ENCODE measurements at places on chromosomes 2 and 18.

DNA sequence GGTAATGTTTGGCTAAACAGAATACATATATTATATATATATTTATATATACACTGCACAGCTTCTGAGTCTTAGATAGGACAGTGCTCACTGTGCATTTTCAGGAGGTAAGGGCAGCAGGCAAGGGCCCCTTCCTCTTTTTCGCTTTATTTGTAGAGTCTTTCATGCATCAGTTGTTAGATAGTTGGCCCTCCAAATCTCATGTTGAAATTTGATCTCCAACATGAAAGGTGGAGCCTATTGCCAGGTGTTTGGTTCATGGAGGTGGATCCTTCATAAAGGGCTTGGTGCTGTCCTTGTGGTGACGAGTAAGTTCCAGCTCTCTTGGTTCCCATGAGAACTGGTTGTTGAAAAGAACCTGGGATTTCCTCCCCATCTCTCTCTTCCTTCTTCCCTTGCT is 48.1 kb downstream of the TSN start:
- no peak overlapping the region for H3K27ac ChIP-seq
- H3K4me1 ChIP-seq, result peaks cover 8% of the 10 kb centered on the region
- H3K4me3 ChIP-seq, result no peak overlapping the region
- no peak for DNase-seq
- H3K36me3 ChIP-seq, result no peaks in the 10 kb centered on the region

- no peak for DNase-seq
- H3K4me3 ChIP-seq, result no peak overlapping the region
- H3K36me3 ChIP-seq, result no peaks in the 10 kb centered on the region
- H3K27me3 ChIP-seq, result peaks cover 11% of the 10 kb centered on the region
- no peaks in the 10 kb centered on the region for H3K4me1 ChIP-seq
Measured at GRCh38 chr2:160114020-160114419, 51.6 kb upstream of the PLA2R1 start.

- peaks cover 8% of the 10 kb centered on the region for H3K4me1 ChIP-seq
- DNase-seq, result no peak
- H3K4me3 ChIP-seq, result no peak overlapping the region
Measured at GRCh38 chr2:172011812-172012575, 12.2 kb downstream of the METAP1D start.

DNA sequence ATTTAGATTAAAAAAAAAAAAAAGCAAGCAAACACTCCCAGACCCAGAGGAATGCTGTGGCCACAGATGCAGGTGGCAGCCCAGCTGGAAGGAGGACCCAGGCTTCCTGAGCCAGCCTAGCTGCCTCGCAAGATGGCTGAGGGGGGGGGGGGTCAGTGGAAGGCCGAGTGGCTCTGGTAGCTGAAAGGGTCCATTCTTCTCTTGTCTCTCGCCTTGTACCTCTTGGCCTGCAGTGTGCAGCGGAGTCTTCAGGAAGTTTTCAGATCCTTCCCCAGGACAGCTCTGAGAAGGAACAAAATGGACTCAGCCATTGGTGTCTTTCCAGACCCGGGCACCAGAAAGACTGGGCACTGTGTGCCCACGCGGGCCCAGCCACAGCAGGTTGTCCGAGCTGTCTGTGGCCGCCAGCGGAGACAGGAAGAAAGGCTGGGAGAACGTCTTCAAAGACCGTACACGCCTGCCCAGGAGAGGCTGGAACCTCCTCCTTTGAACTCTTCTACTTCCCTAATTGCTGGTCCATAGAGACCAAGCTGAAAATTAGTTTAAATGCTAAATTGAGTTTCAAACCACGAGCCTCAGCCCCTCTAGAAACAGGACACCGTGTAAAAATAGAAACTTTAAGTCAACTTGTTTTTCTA is 21.3 kb downstream of the APCDD1 start:
- no peak overlapping the region for H3K4me3 ChIP-seq
- H3K36me3 ChIP-seq, result no peaks in the 10 kb centered on the region
- peaks cover 11% of the 10 kb centered on the region for H3K27me3 ChIP-seq
- no peaks in the 10 kb centered on the region for H3K4me1 ChIP-seq
- no peak for DNase-seq

- no peaks in the 10 kb centered on the region for H3K36me3 ChIP-seq
- no peak overlapping the region for H3K27ac ChIP-seq
- no peak overlapping the region for H3K4me3 ChIP-seq
- no peaks in the 10 kb centered on the region for H3K4me1 ChIP-seq
- DNase-seq, result no peak
Measured at GRCh38 chr2:2916621-2917020, 461.0 kb downstream of the EIPR1 start.

DNA sequence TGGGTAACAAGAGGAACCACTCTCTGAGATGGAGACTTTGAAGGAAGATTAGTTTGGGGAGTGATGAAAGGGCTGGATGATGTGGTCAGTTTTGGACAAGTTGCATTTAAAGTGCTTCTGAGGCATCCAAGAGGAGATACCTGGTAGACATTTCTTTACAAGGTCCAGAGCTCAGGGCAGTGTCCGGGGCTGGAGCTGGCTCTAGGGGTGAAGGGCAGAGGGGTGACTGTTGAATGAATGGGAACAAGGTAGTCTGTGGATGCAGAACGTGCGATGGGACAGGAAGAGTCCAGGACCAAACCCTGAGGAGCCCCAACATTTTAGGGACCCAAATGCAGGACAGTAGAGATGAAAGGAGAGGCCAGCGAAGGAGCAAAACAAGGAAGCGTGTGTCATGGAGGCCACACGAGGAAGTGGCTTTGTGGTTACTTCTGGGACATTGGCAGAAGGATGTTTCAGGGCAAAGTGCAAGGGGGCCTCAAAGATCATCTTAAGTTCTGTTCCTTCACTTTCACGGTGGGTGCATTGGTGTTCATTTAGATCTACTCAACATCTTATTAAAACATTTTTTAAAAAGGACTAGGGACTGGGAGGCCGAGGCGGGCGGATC is 13.6 kb upstream of the GPR35 start:
- no peak overlapping the region for H3K27ac ChIP-seq
- no peak for DNase-seq
- no peak overlapping the region for H3K4me3 ChIP-seq
- peaks cover 13% of the 10 kb centered on the region for H3K4me1 ChIP-seq

DNA sequence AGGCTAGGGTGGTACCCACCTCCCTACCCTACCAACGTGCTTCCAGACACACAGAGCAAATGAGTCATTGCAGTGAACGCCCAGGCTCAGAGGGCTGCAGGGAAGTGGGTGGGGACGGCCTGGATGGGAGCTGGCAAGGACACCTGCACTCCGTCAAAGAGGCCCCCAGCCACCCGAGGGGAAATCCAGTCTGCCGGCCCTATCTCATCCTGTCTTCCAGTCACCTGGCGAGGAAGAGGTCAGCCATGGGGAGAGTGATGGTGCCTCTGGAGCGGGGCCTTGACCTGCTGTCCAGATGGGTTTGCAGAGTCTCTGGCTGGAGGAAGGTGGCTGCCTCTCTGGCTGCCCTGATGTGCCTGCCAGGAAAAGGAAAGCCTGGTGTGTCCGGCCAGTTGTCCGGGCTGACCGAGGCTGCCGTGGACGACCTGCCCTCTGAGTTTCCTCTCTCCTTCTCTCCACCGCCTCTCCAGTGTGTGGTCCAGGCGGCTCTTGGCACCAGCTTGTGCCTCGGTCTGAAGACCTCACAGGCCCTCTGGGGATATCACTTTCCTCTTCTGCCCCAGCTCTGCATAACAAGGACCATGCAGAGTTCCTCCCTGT is 209.7 kb upstream of the COPS8 start:
- no peaks in the 10 kb centered on the region for H3K36me3 ChIP-seq
- H3K4me1 ChIP-seq, result peaks cover 3% of the 10 kb centered on the region
- no peak overlapping the region for H3K4me3 ChIP-seq
- H3K27me3 ChIP-seq, result peaks cover 2% of the 10 kb centered on the region
- no peak for DNase-seq

DNA sequence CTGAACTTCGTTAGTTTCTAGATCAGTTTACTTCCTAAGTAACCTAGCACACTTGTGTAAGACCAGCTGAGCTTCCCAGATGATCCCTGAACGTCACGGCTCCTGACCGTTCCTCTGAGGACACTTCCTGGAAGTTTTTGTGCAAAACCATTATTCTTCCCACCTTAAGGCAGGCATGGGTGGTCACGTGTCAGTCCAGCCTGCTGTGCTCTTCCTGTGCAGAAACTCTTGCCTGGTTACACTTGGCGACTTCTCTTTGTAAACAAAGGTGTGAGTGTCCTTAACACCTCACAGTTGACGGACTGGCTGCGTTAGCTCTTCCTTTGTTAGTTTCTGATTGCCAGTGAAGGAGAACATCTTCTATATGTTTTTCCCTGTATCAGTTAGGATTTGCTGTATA is 118.3 kb downstream of the SH3RF3 start:
- H3K4me1 ChIP-seq, result no peaks in the 10 kb centered on the region
- H3K36me3 ChIP-seq, result no peaks in the 10 kb centered on the region
- H3K27me3 ChIP-seq, result no peaks in the 10 kb centered on the region
- no peak overlapping the region for H3K4me3 ChIP-seq

DNA sequence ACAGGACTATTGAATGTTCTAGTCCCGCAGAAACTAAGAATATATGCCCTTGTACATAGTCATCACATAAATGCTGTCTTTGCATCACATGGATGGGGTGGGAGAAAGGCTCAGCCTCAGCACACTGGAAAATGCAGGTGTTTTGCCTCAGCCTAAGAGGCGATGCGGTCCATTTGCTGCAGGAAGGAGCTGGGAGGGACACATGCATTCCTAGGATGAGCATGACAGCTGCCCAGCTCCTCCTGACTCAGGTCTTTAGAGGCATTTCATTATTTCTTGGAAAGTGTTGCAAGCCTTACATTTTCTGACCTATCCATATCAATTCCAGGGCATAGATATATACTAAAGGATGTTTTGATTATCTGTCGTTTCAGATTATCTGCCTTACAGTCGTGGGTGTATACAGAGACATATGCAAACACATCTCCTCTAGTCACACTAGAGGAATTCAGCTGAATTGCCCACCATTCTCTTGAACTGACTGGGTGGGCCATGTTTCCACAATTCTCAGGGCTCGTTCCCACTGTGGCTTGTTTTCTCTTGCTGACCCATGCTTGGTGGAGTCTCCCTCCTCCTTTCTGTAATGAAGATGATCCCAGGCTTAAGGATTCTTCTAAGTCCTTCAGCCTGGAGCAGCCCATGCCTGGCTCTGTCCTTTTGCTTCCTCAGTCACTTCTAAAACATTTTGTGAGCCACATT is 156.9 kb downstream of the SETBP1 start:
- no peaks in the 10 kb centered on the region for H3K36me3 ChIP-seq
- H3K4me3 ChIP-seq, result no peak overlapping the region
- H3K4me1 ChIP-seq, result peaks cover 12% of the 10 kb centered on the region

- DNase-seq, result no peak
- H3K4me3 ChIP-seq, result no peak overlapping the region
- no peaks in the 10 kb centered on the region for H3K27me3 ChIP-seq
- H3K4me1 ChIP-seq, result no peaks in the 10 kb centered on the region
- H3K27ac ChIP-seq, result no peak overlapping the region
- H3K36me3 ChIP-seq, result no peaks in the 10 kb centered on the region
Measured at GRCh38 chr2:162581959-162582798, 238.2 kb downstream of the GCA start.

- no peaks in the 10 kb centered on the region for H3K4me1 ChIP-seq
- H3K27ac ChIP-seq, result no peak overlapping the region
- no peaks in the 10 kb centered on the region for H3K36me3 ChIP-seq
- H3K4me3 ChIP-seq, result no peak overlapping the region
Measured at GRCh38 chr2:23595601-23596251, 210.7 kb downstream of the KLHL29 start.

DNA sequence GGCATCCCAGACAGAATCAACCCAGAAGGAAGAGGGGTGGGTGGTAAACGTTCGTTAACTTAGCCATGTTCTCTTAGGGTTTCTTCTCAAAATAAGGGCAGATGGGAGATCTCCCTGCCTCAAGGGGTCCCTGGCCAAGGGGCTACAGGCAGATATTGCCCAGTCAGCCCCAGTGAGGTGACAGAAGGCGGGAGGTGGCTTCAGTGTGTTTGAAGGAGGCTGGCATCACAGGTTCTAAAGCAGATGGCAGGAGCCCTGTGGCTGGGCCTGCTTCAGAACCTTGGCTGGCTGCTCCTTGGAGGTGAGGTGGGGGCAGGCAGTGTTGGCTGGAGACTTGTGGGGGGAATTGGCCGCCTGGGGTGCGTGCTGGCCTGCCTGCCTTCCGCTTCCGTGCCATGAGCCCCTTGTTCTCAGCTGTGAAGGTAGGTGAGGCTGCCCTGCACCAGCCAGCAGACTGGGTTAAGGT is 23.5 kb downstream of the HPCAL1 start:
- no peak overlapping the region for H3K27ac ChIP-seq
- H3K4me1 ChIP-seq, result peaks cover 86% of the 10 kb centered on the region
- peaks cover 18% of the 10 kb centered on the region for H3K36me3 ChIP-seq

- no peaks in the 10 kb centered on the region for H3K4me1 ChIP-seq
- H3K27me3 ChIP-seq, result no peaks in the 10 kb centered on the region
- DNase-seq, result no peak
- no peak overlapping the region for H3K27ac ChIP-seq
Measured at GRCh38 chr18:40868110-40868858, 1086.8 kb upstream of the PIK3C3 start.

DNA sequence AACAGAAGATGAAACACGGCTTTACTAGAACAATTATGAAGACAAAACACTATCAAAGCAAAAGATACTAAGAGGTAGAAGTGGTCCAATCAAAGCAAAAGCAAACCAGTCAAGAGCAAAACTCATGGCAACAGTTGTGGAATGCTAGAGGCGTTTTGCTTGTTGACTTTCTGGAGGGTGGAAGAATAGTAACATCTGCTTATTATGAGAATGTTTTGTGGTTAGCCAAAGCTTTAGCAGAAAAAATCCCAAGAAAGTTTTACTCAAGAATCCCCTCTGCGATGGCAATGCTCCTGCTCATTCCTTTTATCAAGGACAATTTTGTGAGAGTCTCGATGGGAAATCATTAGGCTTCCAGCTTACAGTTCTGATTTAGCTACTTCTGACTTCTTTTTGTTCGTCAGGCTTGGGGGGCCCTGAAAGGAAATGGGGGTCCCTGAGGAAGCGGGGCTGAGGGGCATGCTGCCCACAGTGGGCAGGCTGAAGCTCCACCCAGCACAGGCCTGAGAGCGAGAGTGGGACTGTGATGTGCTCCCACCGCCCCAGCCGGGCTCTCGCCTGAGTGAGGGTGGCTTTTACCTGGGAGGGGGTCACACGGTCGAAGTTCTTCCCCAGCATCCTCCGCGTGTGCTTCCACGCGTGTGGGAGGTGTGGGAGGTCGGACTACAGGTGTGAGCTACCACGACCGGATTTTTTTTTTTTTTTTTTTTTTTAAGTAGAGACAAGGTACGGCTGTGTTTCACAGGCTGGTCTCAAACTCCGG is 49.0 kb upstream of the MC4R start:
- H3K36me3 ChIP-seq, result no peaks in the 10 kb centered on the region
- no peak for DNase-seq
- no peak overlapping the region for H3K4me3 ChIP-seq
- no peak overlapping the region for H3K27ac ChIP-seq
- no peaks in the 10 kb centered on the region for H3K4me1 ChIP-seq
- no peaks in the 10 kb centered on the region for H3K27me3 ChIP-seq

- H3K27me3 ChIP-seq, result no peaks in the 10 kb centered on the region
- H3K36me3 ChIP-seq, result no peaks in the 10 kb centered on the region
- no peak overlapping the region for H3K27ac ChIP-seq
- no peak overlapping the region for H3K4me3 ChIP-seq
Measured at GRCh38 chr2:146584316-146584715, 1260.5 kb upstream of the ACVR2A start.

Data from activated naive CD4-positive, alpha-beta T cell treated with anti-CD3 and anti-CD28 coated beads for 36 hours (primary cell).